Fibroblast of skin of scalp (primary cell): ENCODE measurements at places on chromosomes 1 and 21.

DNA sequence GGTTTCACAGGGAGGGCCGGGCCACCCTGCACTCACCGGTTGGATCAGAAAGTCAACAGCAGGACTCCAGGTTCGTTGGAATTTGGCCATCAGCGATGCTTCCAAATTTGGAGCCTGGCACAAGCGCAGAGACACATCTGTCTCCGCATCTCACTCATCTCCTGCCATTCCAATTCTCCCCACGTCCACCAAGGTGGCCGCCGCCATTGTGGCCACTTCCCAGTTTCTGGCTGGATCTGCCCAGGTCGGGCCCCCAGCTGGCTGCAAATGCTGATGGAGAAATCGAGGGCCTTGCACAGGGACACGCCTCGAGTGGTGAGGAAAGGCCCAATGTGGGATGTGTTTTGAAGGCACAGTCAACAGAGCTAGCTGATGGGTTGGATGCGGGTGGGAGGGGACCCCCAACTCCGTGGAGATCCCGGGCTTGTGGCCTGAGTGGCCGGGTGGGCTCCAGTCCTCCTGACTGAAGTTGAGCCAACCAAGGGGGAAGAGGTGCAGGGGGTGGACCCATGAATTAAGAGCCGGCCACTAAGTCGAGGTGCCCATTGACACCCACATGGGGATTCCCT, 102.7 kb downstream of the CRYAA start:
- no peak for DNase-seq

DNA sequence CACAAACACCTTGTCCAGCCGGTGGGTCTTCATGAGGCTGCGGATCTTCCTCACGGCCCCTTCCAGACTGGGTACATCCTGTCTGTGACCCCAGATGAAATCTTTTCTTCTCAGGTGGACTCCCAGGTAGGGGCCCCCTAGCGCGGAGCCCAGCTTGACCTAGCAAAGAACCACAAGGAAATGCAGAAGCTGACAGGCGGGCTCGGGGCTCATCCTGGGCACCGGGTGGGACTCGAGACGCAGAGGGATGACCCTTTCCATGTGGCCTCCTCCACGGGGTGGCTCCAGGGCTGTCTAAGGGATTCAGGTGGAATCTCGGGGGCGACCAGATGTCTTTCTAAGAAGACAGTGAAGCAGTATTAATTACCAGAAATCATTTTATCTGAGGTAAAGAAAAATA, 17.8 kb downstream of the POFUT2 start:
- no peak for DNase-seq

- no peak for DNase-seq
These were observed 30.5 kb downstream of the SIM2 start for GRCh38 chr21:36729310-36729970.

- no peak for DNase-seq
These were observed 41.6 kb upstream of the APP start for GRCh38 chr21:26212220-26212619.

- peak; percentile 51 for DNase-seq
These were observed 12.3 kb upstream of the RGS4 start for GRCh38 chr1:163056831-163057230.
